ENCODE measurements at places on chromosomes 4 and X.

DNA sequence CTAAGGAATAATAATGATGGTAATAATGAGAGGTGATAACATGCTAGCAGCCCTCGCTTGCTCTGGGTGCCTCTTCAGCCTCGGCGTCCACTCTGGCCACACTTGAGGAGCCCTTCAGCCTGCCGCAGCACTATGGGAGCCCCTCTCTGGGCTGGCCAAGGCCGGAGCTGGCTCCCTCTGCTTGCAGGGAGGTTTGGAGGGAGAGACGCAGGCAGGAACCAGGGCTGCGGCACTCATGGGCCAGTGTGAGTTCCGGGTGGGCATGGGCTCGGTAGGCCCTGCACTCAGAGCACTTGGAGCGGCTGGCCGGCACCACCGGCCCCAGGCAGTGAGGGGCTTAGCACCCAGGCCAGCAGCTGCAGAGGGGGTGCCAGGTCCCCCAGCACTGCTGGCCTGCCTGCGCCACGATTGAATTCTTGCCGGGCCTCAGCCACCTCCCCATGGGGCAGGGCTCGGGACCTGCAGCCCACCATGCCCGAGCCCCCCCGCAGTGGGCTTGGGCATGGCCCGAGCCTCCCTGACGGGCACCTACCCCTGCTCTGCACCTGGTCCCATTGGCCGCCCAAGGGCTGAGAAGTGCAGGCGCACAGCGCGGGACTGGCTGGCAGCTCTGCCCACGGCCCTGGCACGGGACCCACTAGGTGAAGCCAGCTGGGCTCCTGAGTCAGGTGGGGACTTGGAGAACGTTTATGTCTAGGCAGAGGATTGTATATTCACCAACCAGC lies 7.1 kb upstream of the ADH1C start:
- no peak for DNase-seq

DNA sequence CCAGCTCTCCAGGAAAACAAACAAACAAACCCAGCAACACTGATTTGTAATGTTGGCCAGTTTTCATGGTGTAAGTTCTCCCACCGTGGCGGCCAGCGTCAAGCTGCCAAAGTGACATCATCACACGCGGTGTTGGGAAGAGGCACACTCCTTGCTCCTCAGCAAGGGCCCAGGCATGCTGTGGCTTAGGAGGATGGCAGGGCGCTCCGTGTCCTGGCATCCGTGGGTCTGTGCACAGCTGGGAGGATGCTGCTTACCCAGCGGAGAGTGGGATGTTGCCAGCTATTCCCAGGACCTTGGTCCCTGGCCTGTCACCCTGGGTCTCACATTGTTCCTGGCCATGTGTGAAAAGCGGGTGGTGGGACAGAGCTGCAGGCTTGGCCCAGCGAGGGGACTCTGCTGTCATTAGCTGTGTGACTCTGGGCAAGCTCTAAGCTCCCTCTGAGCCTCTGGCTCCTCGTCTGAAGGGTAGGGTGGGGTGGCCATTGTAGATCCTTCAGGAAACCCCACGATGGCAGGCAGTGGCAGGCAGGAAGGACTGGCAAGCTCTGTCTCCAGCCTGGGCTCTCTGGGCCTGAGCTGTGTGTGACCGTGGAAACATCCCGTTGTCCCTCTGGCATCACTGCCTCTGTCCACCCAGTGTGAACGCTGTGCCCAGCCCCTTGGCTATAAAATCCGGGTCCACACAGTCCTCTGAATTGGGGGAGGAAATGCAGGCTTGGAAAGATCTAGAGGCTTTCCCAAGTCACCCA lies 10.8 kb downstream of the PSAPL1 start:
- no peak for DNase-seq

DNA sequence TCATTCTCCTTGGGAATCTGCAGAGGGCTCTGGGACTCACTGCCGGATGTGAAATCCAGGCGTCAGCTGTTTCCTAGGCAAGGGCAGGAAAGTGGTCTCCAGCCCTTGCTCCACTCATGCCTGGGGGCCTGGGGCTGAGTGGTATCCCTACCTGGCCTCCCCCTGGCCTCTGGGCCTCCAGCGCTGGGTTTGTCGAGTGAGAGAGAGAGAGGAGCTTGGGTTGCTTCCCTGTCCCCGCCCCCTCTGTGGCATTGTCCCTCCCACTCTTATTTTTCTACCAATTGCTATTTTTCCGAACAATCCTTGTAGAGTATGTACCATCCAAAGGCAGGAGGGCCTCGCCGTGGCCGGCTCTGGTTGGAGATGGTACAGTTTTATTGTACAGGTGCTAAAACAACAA lies 53.1 kb downstream of the ELF4 start:
- no peak for DNase-seq

- DNase-seq: peak; percentile 24
Measured at GRCh38 chrX:71533851-71534561, 1.1 kb downstream of the OGT start.

- no peak for DNase-seq
Measured at GRCh38 chr4:48939785-48940184, 33.2 kb upstream of the OCIAD2 start.

DNA sequence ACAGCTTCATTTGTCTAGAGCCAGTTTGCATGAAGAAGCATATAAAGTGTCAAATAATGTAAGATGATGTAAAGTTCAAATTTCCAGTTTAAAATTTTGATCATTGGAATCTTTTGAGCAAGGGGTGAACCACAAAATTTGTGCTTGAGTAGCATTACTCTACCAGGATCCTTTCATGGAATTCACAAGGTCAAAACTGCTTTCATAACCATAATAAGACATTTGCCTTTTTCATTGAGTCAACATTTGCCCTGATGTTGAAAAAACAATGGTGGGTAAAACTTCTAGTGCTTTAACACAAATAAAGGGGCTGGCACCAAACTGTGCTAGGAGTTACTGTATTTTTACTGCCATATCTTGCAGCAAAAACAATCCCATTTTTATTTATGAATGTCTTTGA lies 142.2 kb downstream of the GLRA3 start:
- no peak for DNase-seq

DNA sequence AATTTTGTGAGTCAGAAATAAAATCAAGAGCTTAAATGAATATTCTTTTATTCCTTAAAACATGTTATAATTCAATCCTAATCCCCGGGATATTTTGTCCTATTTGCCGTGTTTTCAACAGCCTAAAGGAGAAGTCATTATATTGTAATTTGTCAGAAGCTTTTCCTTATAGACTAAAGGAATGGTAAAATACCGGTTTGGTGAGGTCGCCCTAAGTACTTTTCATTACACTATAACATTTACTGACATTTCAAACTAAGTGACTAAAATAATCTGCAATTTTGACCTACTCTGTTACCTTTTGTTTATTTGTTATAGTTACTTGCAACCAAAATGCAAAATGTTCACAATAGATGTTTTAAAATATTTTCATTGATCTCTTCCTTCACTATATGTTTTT lies 8.8 kb downstream of the DCLK2 start:
- no peak for DNase-seq

GRCh38 chr4:101347267-101347556 lies at the start of gene PPP3CA:
Gene PPP3CA (minus strand): TSS chr4:101347526.
- no peak for DNase-seq

- peak; percentile 62 for DNase-seq
Measured at GRCh38 chr4:139300431-139301112, 733 bp upstream of the NAA15 start.

DNA sequence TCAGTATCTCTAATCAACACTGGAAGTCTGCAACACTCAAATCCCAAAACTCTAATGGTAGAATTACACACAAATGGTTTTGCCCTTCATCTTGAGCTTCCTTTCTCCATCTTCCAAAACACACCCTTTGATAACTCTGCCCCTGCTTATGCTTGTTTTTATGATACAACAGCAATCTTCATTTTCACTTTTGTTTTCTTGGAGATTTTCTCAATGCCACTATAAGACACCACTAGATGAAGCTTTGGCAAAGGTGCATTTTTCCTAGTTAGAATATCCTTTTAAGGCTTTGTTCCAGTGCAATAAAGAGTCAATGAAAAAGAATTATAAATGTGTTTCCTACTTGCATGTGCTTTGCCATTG lies 472.4 kb upstream of the NWD2 start:
- DNase-seq: no peak

DNA sequence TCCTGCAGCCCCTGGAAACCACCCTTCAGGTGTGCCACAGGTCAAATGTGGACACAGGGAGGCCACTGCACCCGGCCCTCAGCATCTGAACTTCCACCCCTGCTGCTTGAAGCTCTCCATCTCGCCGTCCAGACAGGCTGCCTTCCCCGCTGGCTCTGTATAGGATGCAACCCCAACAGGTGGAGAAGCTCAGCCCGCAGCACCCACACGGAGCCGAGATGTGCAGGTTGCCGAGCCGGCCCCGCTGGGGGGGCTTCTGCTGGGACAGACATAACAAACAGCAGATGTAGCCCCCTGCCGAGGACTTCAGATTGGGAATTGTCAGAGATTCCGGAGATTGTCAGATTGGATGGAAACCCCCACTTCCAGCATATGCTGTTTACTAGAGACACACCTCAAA lies 20.5 kb downstream of the TMEM187 start:
- no peak for DNase-seq

DNA sequence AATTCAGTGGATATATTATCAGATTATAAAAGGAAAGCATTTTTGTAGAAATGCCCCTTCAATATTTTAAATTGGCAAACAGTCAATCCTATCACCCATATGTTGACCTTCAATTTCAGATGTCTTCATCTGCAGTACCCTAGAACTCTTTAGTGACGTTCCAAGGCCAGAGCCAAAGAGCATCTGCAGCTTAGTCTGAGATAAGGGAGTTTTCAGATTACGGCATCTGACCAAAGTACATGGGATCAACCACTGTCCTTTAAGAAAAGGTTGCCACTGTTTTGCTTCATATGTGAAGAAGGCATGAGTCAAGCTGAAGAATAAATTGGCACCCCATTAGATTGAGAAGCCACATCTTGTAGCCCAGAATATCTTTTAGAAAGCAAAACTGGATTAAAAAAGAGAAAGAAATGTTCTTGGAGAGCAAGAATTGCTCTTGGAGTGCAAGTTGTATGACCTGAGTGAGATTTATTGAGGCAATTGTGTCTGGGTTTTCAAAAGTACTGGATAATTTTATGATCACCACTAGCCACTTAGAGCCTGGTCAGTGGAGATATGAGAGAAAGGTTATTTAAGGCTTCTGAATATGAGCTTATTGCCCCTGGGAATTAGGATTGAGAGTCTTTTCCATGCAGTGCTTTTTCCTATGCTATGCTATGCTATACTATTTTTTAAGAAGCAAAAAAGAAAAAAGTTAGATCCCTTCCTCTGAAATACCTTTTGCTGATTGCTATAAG lies 251.9 kb upstream of the NR3C2 start:
- DNase-seq: no peak

GRCh38 chrX:148416931-148417330 lies 83.5 kb upstream of the AFF2 start:
- no peak for DNase-seq

DNA sequence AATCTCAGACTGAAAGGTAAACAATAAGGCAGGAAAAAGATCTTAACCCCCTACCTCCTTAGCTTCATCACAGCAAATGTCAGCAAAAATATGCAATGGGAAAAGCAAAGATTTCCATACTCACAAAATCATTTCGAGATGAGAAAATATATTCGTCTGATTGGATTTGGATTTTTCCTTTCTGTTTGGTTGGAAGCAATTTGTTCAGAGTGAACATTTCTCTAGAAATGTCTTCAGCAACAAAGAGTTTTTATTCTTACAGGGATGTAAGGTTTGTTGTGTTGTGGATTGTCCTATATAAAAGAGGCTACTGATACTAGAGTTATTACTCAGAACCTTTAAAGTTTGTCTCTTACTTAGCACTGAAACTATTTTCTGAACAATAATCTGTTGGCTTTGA lies 23.8 kb downstream of the GRIA2 start:
- DNase-seq: no peak

GRCh38 chr4:147717878-147718277 lies 14.0 kb upstream of the ARHGAP10 start:
- DNase-seq: no peak

- DNase-seq: no peak
Measured at GRCh38 chr4:76203541-76203940, 10.1 kb downstream of the SCARB2 start.

DNA sequence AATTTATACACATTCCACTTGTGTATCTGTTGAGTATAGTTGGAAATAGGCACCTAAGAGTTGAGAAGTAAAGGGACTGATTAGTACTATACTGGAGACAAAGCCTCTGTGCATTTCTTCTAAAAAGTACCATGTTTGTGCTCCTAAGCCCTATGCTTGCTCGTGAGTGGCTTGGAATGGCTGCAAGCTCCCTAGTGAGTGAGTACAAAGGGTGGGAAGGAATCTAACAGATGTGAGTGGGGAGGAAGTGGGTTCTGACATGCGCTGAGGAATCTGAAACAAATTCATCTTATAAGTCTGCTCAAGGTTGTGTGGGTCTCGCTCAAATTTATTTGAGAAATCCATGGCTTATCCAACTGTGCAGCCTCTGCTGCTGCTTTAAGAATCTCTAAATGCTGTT lies 13.3 kb downstream of the SPCS3 start:
- no peak for DNase-seq

DNA sequence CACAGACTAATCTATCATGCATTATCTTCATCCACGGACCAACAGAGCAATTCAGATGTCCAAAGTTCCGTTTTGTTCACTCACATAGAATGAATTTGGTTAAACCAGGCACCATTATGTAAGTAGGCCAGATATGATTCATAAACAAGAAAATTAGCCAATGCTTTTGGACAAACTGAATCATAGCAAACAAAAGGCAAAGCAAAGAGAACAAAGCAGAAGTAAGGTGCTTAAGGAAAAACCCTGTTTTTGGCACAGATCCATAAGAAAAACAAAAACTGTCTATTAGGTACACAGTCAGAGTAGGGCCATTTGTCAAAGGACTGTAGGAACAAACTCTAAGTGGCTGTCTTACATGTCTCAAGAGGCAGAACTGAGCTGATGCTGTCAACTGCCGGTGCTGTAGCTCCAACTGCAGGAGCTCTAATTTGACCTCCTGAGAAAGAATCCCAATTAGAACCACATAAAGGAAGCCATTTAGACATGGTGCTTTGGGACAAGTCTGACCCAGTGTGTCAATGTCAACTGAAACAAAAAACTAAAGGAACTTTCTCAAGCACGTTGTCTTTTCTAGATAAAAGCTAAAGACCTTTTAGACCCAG lies 146.7 kb downstream of the COL25A1 start:
- DNase-seq: no peak

GRCh38 chrX:119036107-119037029 lies 36.4 kb upstream of the CT47C1 start:
- DNase-seq: no peak

GRCh38 chrX:121169099-121170035 lies 122.0 kb downstream of the GLUD2 start:
- no peak for DNase-seq

DNA sequence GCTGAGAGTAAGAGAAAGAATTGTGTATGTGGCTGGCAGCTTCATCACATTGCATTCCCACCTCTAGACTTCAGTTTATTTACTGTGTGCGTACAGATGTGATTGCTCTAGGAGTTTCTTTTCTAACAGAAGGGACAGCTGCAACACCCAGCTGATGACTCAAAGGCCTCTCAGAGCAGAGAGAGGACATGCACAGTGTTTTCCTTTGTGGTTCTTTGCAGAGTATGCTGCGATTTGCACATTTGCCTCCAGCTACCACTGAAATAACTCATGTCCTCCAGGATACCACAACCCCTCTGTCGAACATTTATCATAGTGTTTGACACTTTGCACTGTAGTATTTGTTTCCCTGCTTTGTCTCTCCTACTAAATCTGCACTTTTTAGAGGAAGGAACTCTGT lies 294.1 kb downstream of the STIM2 start:
- no peak for DNase-seq

- no peak for DNase-seq
Measured at GRCh38 chrX:114798907-114799306, 215.0 kb downstream of the HTR2C start.
